Right renal cortex interstitium (tissue), 3 donors: ENCODE measurements at places on chromosomes 7 and 10. TPM values are rescaled to one million over a fixed set of nuclear protein-coding genes. Genes with fewer than 3 reads are reported as not detected.

Gene ZNF365
- 0.53 TPM for polyA plus RNA-seq

Gene RSPH10B2
- 0.50 TPM for polyA plus RNA-seq

Gene RET
- polyA plus RNA-seq, result 19.4 TPM

Gene DLX5
- 0.15 TPM for polyA plus RNA-seq

Gene ELN
- 61.7 TPM for polyA plus RNA-seq

Gene ARHGAP19
- polyA plus RNA-seq, result 33.5 TPM

Gene TLL2
- polyA plus RNA-seq, result 0.99 TPM

Gene WDFY4
- polyA plus RNA-seq, result 1.6 TPM

Gene TLX1
- 0.07 TPM for polyA plus RNA-seq

Gene CYP2W1
- 1.4 TPM for polyA plus RNA-seq

Gene ZNF511
- 33.1 TPM for polyA plus RNA-seq

Gene SYNPO2L
- polyA plus RNA-seq, result 0.25 TPM

Gene DDC
- 83.9 TPM for polyA plus RNA-seq

Gene UNC5B
- polyA plus RNA-seq, result 49.0 TPM
